Cardiac septum (tissue), 1 donor: ENCODE measurements at places on chromosomes 1 and 21.

DNA sequence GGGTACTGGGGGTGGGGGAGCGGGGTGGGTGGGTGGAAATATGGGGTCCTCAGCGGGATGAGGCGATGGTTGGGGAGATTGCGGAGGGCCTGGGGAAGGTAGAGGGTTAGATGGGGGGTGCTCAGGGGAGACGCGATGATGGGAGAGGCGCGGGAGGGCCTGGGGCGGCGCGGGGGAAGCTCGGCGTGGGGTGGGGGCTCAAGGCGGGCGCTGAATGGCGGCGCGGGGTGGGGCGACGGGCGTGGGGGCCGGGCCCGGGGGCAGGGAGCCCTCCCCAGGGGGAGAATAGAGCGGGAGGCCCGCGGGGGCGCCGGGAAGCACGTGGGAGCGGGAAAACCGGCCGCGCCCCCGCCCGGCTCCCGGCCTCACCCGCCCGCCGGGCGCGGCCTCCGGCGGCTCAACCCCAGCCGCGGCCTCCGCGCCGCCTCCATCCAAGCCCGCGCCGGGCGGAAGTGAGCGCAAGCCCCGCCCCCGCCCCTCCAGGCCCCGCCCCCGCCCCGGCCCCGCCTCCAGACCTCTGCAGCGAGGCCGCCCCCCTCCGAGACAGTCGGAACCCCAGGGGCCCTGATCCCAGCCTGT, at the start of gene FAAP20:
TSS of gene FAAP20 (minus strand) at position 454 of the 579 bp plus-strand sequence. CDS start at position 431, 23 bp downstream.
- peak; percentile 88 for DNase-seq

GRCh38 chr1:87821335-87821697, 492.6 kb downstream of the LMO4 start:
- no peak for DNase-seq

DNA sequence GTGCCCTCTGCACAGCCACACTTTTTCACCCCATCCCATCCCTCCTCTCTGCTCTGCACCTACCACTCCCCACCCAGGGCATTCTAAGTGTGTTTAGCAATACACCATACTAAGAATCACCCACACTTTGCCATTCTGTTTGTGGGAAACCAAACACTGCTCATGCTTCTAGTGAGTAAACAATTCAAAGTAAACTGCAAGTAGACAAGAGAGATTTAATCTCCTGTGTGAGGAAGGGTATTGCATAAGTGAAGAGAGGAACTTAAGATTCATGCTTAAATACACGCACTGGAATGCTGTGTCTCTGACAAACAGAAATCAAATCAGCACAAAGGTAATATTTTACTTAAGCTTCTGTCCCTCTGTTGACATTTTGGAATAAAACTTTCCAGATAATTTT, 4.8 kb upstream of the EDARADD start:
- DNase-seq: no peak

DNA sequence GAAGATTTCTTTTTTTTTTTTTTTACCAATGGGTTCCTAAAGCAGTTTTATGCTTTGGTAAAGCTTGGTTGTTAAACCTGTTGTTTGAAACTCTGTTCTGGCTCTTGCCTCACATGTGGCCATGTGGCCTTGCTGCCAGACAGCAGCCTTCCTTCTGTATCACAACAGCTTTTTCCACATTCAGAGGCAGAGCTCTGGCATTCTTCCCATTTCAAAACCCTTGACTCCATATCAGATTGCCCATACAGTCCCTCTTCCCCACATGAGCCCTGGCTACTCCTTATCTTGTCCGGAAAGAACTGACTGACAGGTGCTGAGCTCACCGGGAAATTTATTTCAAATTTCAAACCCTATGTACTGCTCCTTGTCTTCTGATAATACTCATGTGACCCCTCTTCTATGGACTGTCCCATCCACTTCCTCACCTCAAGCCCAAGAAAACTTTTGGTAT, 38.5 kb upstream of the LAX1 start:
- no peak for DNase-seq

DNA sequence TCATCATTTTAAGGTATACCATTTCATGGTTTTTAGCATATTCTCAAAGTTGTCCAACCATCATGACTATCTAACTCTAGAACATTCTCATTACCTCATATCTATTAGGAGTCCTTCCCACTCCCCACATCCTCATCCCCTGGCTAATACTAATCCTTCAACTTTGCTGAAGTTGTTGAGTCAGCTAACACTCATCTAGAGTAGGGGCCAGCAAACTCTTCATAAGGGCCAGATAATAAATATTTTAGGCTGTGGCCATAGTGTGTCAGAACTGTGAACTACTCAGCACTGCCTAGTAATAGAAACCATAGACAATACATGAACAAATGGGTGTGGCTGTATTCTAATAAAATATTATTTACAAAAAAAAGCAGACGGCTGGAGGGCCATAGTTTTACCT, 43.0 kb downstream of the TOR3A start:
- no peak for DNase-seq

DNA sequence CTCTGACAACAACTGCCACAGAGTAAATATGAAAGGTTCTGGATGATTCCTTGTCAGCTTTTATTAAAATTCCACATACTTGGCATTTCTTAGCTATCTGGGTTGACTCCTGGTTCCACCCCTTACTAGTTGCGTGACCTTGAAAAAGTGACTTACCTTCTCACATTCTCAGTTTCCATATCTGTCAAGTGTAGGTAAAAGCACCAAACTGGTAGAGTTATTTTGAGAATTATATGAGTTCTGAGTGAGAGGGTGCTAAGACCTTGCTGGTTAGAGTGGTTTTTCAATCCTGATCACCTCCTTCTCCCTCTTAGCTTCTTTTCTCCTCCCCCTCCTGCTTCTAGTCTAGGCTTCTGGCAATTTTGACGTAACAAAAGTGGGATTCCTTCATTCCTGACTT, 83.4 kb upstream of the ABCD3 start:
- no peak for DNase-seq

DNA sequence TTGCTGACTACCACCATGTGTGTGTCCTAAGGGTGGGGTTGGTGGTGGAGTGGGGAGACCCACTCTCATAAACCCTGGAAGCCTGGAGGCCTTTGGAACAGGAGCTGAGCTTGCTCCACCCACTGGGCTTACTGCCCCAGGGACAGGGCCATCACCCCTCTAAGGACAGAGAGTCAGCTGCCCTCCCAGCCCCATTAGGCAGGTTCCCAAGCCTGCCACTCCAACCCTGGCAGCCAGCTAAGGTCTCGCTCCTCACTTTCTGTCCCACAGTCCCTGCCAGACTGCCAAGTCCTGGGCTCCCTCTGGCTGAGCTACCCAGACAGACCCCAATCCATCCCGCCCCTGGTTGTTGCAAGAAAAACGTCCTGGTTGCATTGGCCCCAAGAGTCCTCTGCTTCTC, 3.8 kb downstream of the NT5C1A start:
- DNase-seq: no peak

- DNase-seq: no peak
Measured at GRCh38 chr1:36352125-36352909, 28.9 kb upstream of the EVA1B start.

GRCh38 chr1:10867138-10867721, 70.8 kb upstream of the CASZ1 start:
- DNase-seq: no peak

DNA sequence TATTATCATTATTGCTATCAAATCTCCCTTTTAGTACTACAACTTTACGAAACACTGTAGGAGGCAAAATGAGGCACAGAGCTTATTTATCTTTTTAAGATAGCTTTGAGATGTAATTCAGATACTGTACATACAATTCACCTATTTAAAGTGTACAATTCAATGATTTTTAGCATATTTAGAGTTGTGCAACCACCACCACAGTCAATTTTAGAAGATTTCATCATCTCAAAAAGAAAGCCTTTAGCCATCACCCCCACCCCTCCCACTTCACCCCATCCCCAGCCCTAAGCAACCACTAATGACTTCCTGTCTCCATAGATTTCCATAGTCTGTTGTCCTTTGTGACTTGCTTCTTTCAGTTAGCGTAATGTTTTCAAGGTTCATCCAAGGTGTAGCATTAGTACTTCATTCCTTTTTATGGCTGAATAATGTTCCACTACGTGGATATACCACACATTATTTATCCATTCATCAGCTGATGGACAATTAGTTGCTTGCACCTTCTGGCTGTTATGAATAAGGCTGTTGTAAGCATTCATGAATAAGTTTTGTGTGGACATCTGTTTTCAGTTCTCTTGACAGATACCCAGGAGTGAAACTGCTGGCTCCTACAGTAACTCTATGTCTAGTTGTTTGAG, 9.4 kb upstream of the CAPN9 start:
- no peak for DNase-seq

DNA sequence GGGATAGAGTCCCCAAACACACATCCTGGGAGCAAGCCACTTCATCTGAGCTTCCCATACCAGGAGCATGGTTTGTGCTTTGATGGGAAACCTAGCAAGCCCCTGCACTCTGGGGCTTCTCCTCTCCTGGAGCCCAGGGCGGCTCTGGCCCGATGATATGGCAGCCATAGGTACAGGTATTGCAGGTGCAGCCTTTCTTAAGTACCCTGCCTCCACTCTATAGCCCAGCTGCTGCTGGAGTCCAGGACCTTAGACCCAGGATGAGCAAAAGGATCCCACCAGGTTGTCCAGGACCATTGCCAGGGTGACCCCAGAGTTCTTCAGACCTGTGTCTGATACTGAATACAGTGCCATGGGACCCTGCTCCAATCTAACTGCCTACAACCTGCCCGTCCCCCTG, 4.2 kb downstream of the C1orf226 start:
- no peak for DNase-seq

DNA sequence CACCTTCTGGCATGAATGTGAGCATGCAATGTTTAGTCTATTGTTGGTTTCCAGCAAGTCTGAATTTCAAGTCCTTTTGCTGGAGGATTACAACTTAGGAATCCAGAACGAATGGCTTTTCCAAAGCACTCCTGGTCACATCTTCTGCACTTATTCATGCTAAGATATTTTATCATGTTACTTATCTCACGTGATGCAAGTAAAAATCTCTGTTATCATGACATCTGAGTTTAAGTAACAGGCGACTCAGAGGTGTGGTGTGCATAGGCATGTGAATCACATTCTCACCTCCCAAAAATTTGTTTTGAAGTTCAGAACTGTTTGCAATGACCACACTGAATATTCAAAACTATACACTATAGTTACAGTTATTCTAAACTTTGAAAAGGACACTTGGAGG, 204.8 kb upstream of the FGGY start:
- DNase-seq: no peak

- DNase-seq: no peak
Measured at GRCh38 chr1:226038661-226039060, 23.9 kb upstream of the H3-3A start.

DNA sequence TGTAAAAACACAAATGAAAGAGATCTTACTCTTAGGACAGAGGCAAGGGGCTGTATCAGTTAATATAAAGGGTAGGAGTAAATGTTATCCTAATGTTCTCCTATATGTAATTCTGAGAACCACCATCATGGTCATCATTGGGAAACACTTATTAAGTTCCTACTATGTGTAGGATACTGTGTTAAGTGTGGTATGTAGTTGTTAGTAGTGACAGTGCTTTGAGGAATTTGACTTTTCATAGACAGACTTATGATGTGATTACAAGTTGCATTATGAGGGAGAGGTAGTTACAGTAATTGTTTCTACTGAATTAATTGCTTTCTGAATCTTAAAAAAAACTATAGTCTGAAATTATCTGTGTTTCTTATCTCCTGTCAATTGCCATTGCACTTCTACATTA, 51.8 kb upstream of the PGD start:
- no peak for DNase-seq

GRCh38 chr1:23590058-23590783, 30.9 kb upstream of the ID3 start:
- no peak for DNase-seq

DNA sequence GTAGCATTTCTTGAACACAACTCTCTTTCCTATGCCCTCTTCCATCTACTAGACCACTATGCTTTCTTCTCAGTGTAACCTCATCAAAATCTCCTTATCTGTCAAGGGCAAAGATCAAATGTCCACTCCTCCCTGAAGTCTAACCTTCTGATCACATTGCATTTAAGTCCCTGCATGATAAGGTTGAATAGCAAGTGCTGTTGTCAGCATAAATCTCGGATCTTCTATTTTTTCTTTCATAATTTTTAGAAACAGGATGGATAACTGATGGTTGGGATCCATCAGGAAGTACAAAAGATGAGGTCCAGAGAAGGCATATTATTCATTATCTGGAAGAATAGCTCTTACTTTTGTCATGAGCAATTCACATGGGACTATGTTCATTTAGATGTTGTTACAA, 41.0 kb downstream of the KCNT2 start:
- DNase-seq: no peak

DNA sequence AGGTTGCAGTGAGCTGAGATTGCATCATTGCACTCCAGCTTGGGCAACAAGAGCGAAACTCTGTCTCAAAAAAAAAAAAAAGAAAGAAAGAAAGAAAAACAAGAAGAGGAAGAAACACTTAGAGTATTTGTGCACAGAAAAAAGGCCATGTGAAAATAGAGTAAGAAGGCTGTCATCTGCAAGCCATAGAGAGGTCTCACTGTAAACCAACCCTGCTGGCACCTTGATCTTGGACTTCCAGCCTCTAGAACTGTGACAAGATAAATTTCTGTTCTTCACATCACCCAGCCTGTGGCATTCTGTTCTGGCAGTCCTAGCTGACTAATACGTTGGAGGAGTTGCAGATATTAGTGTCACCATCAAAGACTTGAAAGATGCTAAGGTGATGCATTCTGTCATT, 12.1 kb upstream of the ZDHHC18 start:
- no peak for DNase-seq

DNA sequence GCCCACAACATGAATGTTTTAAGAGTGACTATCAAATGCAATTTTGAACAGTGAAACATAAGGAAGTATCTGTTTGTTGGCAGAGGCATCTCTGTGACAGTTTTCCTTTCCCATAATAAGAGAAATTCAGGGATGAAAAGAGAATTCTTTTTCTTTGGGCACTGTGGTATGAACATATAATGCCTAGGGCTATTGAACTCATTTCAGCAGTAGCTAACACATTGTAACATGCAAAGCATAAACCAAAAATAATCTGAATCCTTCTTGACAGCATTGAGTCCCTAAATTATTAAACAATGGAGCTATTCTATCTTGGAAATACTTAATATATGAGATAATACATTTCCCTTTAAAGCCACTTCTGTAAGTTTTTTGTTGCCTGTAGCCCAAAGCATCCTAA, 633.0 kb upstream of the B3GALT2 start:
- DNase-seq: no peak

- DNase-seq: no peak
Measured at GRCh38 chr1:6528492-6528891, 25.8 kb downstream of the NOL9 start.

- DNase-seq: no peak
Measured at GRCh38 chr1:61241973-61242381, 159.6 kb downstream of the NFIA start.
